ENCODE measurements at places on chromosomes 7 and 10. TPM values are rescaled to one million over a fixed set of nuclear protein-coding genes. Genes with fewer than 3 reads are reported as not detected.

Gene FIGNL1
- 6.6 TPM for total RNA-seq

Gene OR2A5
- total RNA-seq: not detected

Gene GFRA1
- not detected for total RNA-seq

Gene CYP2C9
- total RNA-seq: not detected

Gene PBLD
- total RNA-seq: 2.2 TPM

Gene MBL2
- total RNA-seq: not detected

Gene HOGA1
- 0.55 TPM for total RNA-seq

Gene RET
- total RNA-seq: 2.5 TPM

Gene HOXA4
- 1.6 TPM for total RNA-seq

Gene MRPS24
- 214 TPM for total RNA-seq

Gene SFRP5
- not detected for total RNA-seq

Gene MYH16
- 1.1 TPM for total RNA-seq

Gene ZNF107
- total RNA-seq: 2.1 TPM

Gene AASS
- 14.9 TPM for total RNA-seq

Gene C10orf105
- total RNA-seq: not detected

Gene NCF1
- 1.9 TPM for total RNA-seq

Gene SKIDA1
- 0.04 TPM for total RNA-seq

Gene CAMK2B
- total RNA-seq: 0.04 TPM

Gene KNDC1
- not detected for total RNA-seq

Gene RADIL
- not detected for total RNA-seq

Gene FAM20C
- total RNA-seq: 29.5 TPM

Gene CALHM3
- total RNA-seq: not detected

Gene SERPINE1
- total RNA-seq: 244 TPM

Gene ERVW-1
- total RNA-seq: not detected

Gene CYP3A5
- total RNA-seq: 0.53 TPM

Gene EBLN1
- total RNA-seq: not detected

Gene ADGRA1
- not detected for total RNA-seq

Gene FBXL13
- total RNA-seq: 0.11 TPM

Gene INMT
- total RNA-seq: not detected

Gene TLX1
- not detected for total RNA-seq

Gene VAX1
- total RNA-seq: not detected

Gene BAIAP2L1
- total RNA-seq: 34.1 TPM

Gene ALKBH4
- total RNA-seq: 23.9 TPM

Gene SPDYE5
- not detected for total RNA-seq

Gene MRLN
- not detected for total RNA-seq

Gene RABGEF1
- 32.0 TPM for total RNA-seq

Gene ADRA2A
- not detected for total RNA-seq

Gene CTAGE8
- total RNA-seq: 3.7 TPM

Gene SHTN1
- 7.4 TPM for total RNA-seq

Gene AMPH
- total RNA-seq: not detected

Gene CXCL12
- total RNA-seq: not detected

Gene HERPUD2
- total RNA-seq: 18.0 TPM

Gene HABP2
- total RNA-seq: not detected

Gene ZMIZ1
- 15.2 TPM for total RNA-seq
